ENCODE measurements at places on chromosomes 7 and 10.

DNA sequence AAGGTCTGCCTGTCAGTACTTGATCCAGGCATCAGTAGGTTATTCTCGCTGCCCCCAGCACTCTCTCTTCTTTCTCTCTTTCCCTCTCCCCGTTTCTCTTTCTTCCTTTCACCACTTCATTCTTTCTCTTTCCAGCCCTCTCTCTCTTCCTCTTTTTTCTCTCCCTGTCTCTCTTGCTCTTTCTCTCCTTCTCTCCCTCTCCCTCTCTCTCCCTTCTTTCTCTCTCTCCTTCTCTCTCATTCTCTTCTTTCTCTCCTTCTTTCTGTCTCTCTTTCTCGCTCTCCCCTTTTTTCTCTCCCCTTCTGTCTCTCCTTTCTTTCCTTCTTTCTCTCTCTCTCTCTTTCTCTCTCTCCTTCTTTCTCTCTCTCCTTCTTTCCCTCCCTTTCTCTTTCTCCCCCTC lies 7.5 kb upstream of the DRGX start:
- no peak for DNase-seq

GRCh38 chr7:132871419-132871818 lies 210.5 kb downstream of the CHCHD3 start:
- no peak for DNase-seq

- no peak for DNase-seq
Measured at GRCh38 chr10:124180044-124180745, 86.8 kb upstream of the CHST15 start.

DNA sequence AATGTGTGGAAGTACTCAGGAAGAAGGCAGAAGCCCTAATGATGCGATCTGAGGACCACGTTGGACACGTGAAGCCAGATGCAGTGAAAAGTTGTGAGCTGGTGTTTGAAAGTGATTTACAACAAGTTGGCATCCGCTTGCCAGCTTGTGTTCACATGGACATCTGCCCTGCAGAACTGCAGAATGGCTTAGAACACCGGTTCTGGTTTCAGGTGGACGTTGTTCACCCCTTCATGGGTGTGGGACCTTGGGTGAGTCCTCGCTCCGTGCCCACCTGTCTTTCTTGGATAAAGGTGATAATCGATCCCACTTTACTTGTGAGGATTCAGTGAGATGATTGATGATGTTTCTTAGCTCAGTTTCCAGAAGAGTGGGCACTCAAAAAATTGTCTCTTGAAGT lies 53.8 kb downstream of the CAMK1D start:
- DNase-seq = no peak

- DNase-seq = no peak
Measured at GRCh38 chr7:30905078-30906012, 6.3 kb upstream of the AQP1 start.

DNA sequence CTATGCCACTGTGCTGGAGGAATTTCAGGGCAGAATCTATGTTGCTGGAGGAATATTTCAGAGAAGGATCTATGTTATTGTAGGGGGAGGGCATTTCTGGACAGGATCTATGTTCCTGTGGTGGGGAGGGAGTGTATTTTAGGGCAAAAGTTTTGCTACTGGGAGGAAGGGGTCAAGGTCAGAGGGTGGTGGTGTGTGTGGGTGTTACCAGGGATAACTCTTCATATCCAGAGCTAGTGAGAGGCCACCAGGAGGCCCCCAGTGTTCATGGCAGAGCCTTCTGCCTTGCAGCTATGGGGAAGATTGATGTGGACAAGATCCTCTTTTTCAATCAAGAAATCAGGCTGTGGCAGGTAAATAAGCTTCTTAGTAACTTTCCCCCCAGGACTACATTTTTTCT lies 2.0 kb upstream of the STRA8 start:
- no peak for DNase-seq

- no peak for DNase-seq
Measured at GRCh38 chr7:100892364-100893317, 3.0 kb downstream of the ACHE start.

DNA sequence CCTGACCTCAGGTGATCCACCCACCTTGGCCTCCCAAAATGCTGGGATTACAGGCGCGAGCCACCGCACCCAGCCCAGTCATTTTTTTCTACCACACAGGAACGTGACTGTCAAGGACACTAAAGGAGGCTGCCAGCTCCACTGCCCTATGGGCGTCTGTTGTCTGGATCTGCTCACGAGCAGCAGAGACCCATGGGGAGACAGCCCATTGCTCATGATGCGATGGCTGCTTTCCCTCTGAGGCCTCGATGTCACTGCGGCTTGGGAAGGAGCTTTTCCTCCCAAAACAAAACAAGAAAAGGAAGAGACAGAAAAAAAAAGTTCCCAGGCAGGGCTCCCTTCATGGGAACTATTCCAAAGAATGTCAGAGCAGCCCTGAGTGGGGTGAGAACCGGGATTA lies 70.5 kb downstream of the DENND2A start:
- DNase-seq = no peak

DNA sequence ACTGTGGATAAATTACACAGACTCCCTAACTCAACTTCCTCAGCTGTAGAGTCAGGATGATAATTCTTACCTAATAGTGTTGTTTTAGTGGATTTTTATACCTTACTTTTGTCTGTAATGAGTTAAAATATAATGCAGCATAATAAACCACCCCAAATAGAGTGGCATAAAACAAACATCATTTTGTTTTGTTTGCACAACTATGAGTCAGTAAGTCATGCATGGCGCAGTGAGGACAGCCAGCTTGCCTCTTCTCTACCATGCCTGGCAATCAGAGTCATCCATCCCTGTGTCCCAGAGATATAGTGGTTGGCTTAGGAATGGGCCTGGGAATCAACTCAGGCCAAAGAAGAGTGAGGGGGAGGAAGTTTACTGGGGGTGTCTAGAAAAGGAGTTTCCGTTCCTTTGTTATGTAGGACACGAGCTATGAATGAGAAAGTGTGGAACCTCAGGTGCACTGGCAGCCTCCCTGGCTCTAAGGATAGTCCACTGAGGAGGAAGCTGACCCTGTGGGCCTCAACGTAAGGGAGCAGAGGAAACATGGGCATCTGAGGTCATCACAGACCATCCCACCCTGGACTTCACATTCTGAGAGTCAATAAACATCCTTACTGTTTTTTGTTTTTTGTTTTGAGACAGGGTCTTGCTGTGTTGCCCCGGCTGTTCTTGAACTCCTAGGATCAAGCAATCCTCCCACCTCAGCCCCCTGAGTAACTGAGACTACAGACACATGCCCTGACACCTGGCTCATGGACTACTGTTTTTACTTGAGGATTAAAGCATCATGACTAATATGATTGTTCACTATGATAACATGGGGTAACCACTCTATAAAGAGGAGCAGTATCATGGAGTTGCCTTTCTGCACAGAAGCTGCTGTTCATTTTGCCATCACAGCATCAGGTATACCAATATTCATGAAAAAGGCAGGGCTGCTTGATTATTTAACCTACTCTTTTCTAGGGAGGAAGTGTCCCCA lies 21.0 kb upstream of the GRB10 start:
- DNase-seq = no peak

DNA sequence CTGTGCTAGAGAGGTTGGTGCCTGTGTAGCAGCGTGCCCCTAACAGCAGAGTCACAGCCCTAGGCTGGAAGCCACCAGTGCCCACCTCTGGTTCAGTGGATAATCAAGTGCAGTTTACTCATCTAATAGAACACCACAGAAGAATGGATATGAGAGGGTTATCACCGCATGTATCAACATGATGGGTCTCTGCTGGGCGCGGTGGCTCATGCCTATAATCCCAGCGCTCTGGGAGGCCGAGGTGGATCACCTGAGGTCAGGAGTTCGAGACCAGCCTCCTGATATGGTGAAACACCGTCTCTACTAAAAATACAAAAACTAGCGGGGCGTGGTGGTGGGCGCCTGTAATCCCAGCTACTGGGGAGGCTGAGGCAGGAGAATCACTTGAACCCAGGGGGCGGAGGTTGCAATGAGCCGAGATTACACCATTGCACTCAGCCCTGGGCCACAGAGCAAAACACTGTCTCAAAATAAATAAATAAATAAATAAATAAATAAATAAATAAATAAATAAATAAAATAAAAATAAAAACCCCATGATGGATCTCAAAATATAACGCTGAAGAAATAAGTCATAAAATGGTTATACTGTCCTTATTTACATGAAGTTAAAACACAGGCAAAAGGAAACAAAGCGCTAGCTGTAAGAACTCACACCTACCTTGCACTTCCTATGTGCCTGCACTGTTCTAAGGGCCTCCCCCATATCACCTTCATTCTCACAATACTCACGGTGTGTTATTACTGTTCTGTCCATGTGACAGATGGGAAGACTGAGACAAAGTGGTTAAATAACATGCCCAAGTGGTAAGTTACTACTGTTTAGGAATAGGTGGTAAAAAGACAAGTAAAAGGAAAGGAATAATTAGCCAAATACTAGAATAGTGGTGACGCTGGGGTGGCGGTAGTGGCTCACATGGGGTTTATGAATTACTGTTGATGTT lies 70.9 kb downstream of the AMZ1 start:
- DNase-seq = no peak

GRCh38 chr10:7948371-7949000 lies 106.0 kb upstream of the GATA3 start:
- no peak for DNase-seq

GRCh38 chr7:128790315-128791041 lies 1.3 kb upstream of the CCDC136 start:
- DNase-seq = no peak

DNA sequence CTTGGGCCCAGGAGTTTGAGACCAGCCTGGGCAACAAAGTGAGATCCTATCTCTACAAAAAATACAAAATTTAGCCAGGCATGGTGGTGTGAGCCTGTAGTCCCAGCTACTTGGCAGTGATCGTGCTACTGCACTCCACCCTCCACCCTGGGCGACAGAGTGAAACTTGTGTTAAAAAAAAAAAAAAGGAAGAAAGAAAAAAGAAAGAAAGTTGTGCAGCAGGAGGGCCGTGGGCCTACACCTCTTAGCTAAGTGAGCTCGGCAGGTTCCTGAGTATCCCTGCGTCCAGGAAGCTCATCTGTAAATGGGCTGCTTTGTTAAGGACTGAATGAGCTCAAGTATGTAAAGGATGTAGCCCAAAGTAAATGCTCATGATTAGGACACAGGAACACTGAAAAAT lies 155.0 kb downstream of the RNF216 start:
- no peak for DNase-seq

GRCh38 chr10:111035542-111035941 lies 41.3 kb upstream of the ADRA2A start:
- no peak for DNase-seq

- no peak for DNase-seq
Measured at GRCh38 chr10:99964791-99965190, 45.0 kb downstream of the DNMBP start.

- no peak for DNase-seq
Measured at GRCh38 chr7:123883154-123883553, 38.2 kb downstream of the HYAL4 start.

DNA sequence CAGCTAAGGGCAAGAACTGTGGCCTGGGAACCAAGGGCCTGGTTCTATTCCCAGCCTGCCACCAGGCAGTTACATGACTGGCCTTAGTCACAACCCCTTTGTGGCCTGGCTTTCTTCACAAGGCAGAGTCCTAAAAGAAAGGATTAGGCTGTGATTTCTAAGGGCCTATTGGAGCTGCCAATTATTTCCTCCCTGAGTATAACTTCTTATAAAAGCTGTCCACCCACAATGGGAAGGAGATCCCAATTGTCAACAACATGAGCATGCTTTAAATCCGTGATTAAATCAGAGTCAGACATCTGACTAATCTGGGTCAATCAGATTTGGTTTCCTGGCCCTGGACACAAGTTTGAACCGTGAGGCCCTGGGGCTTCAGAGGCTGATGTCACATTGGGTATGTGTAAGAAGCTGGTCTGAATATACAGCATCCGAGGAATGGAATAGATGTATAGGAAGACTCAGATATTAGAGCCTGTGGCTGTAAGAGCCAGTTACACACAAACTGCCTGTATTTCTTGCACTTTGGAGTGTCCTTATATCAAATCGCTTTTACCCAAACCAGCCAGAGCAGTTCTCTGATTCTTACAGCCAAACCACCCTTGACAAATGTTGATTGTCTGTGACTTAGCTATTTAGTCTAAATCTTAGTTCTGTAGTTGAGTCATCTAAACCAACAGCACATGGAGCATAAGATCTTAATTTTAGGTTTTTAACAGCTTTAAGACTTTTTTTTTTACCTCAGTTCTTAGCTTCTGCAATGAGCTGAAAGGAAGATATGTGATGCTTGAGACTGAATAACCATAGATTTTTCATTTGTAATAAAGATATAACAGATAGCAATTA lies 61.3 kb downstream of the ABCB4 start:
- no peak for DNase-seq

DNA sequence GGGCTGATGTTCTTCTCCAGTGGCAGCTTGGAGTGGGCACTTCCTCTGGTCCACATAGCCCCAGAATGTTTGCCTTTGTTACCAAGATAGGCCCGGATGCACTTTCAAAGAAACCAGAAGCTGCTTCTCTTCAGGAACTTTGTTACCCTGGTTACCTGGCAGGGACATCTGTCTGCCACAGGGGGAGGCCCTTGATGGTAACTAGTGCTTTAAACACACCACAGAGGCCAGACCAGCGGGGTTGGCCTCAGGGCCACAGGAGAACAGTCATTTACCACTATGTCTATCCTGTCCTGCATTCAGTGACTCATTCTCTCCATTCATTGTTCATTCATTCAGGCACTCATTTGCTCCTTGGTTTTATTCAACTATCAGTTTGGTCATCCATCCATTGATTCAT lies 11.9 kb upstream of the PLEKHA1 start:
- DNase-seq = no peak

All from NCI-H2107 (cell line).